ENCODE measurements at places on chromosomes 13 and 19.

- no peak for DNase-seq
Measured at GRCh38 chr13:95087746-95088305, 213.4 kb downstream of the ABCC4 start.

- no peak for DNase-seq
Measured at GRCh38 chr19:3024870-3025548, 4.1 kb downstream of the TLE2 start.

DNA sequence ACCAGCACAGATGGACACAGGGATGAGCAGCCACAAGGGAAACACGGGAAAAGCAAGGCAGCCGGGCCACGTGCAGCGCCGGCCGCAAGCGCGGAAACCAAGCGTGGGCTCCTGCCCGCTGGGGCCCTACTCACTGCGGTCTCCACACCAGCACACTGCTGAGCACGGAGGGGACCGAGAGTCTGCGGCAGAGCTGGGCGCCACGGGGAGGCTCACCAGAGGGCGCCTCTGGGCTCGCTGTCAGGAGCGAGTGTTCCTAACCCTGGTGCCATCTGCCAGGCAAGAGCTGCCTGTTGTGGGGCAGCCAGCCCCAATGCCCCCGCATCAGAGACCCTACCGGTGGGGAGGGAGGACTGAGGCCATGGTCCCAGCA lies 26.5 kb downstream of the MPND start:
- DNase-seq = no peak

- DNase-seq = no peak
Measured at GRCh38 chr13:39311619-39312018, 273.4 kb downstream of the NHLRC3 start.

GRCh38 chr13:29551214-29551613 lies 44.3 kb downstream of the SLC7A1 start:
- no peak for DNase-seq

GRCh38 chr13:66778461-66778860 lies 451.7 kb downstream of the PCDH9 start:
- no peak for DNase-seq

DNA sequence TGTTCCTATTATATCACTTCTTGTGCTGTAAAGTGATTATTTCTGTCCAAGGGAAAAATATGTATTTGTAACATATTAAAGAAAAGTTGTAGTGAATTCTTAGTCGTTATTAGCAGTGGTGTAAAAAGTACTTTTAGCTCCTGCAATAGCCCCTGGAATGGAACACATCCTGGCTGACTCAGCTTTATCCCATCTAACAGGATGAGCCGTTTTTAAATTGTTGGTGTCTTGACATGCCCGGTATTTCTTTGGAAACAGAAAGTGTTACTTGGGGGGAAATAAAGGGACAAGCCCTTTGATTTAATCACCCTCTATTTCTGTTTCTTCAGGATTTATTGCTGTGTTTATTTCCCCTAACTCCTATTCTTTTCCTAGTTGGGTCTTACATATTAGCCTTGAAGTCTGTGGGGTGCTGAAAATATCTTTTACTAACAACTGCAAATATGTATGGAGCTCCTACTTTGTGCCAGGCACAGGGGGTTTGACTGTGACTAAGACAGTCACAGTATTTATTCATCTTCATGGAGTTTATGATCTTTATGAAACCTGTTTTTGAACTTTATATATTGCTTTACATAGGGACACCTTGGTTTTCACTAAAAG lies 17.9 kb downstream of the COG3 start:
- no peak for DNase-seq

- no peak for DNase-seq
Measured at GRCh38 chr13:86813198-86813597, 858.0 kb upstream of the SLITRK5 start.

GRCh38 chr13:48221686-48222187 lies 11.3 kb upstream of the ITM2B start:
- DNase-seq = no peak

- DNase-seq = peak; percentile 97
Measured at GRCh38 chr19:48624067-48624594, 4.8 kb downstream of the SPHK2 start.

- DNase-seq = no peak
Measured at GRCh38 chr13:44158098-44158521, 215.5 kb upstream of the SERP2 start.

GRCh38 chr19:35438527-35438926 lies 9.5 kb upstream of the FFAR2 start:
- no peak for DNase-seq

GRCh38 chr13:33884531-33885220 lies 66.7 kb downstream of the RFC3 start:
- no peak for DNase-seq

- no peak for DNase-seq
Measured at GRCh38 chr19:44576843-44577565, 36.4 kb upstream of the IGSF23 start.

- no peak for DNase-seq
Measured at GRCh38 chr13:110156301-110157049, 150.5 kb downstream of the COL4A1 start.

- no peak for DNase-seq
Measured at GRCh38 chr13:114341003-114341777, 26.9 kb downstream of the CHAMP1 start.
